Esophagus squamous epithelium (tissue), 5 donors: ENCODE measurements at places on chromosomes 2 and 18.

GRCh38 chr18:65955747-65956146 is 204.9 kb downstream of the CDH7 start:
- DNase-seq = no peak

DNA sequence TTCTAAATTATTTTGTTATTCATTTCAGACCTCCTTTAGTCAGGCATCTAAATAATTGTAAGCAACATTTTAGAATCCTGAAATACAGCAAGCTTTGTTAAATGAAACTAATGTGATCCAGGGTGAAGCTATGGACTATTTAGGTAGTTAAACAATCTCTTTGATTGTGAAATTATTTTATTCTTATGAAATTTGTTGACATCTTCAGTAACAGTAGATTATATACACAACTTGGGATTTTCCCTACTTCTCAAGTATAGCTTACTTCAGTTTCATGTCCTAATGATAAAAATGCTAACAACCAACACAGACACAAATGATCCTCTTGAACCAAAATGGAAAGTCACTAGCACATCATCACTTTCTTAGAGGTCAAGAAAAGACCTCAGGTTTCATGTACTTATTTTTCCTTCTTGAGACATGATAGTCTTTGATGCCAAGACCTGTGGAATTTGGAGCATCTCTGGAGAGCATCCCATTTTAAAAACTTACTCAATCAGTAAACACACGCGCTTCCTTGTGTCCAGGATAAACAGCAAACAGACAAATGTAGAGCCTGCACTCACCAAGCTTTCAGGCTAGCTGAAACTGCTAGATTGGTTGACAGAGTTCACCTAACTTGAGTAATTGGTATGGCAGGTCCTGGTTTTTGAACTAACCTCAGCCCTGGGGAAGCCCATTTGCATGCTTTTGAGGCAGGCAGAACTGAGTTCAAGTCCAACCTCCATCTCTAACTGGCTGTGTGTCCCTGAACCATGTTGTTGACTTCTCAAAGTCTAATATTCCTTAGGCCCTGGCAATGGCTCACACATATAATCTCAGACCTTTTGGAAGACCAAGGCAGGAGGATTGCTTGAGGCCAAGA is 47.8 kb downstream of the KCTD18 start:
- no peak for DNase-seq

- DNase-seq = no peak
Observed at GRCh38 chr2:84532291-84532690, 16.0 kb downstream of the DNAH6 start.

DNA sequence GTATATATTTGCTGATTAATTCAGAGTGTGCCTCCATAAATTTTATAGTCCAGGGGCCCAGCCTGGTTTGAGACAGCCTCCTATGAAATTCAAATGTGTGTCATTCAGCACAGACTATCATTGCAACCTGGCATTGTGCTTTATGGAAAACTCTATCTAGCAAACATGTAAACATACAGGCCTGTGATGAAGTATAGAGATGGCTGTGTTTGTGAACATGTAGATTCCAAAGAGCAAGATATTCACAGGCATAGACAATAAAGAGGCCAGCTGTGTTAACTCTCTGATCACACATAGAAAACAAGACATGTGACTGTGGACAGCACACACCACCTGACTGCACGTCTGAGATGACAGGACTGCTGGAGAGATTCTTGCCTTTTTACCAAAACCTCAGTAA is 297.9 kb downstream of the EN1 start:
- no peak for DNase-seq

DNA sequence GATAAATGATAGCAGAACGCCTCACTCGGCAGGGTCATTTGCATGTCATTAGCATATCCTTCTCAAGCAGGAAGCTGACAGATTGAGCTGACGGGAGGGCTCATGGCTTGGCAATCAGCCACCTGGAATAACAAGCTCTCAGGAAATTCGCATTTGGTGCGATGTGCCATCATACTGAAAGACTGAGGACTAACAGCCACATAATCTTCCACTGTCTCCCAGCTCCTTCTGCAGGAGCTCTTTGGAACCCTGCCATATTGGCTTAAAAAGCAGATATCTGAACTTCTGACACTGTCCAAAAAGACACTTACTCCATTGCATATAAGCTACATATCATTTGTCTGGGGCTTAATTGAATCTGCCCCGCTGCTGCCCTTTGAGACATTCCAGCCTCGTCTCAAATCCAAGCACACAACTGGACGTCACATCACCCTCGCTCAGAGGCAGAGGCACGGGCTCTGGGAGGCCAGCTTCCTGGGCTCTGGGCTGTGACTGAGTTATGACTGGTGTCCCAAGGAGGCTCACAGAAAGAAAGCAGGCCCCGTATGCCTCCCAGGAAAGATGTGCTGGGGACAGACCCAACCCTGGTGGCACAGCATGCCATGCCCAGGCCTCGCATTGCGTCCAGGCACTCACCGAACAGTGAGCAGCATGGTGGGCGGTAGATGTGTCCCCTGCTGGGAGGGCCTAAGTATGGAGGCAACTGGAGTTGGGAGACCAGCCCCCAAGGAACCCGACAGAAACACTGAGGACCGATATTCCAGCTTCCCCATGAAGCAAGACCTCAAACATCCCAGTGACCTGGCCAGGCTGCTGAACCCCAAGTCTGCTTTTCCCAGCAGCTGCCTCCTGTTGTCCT is 228.0 kb downstream of the ATAD2B start:
- DNase-seq = no peak

DNA sequence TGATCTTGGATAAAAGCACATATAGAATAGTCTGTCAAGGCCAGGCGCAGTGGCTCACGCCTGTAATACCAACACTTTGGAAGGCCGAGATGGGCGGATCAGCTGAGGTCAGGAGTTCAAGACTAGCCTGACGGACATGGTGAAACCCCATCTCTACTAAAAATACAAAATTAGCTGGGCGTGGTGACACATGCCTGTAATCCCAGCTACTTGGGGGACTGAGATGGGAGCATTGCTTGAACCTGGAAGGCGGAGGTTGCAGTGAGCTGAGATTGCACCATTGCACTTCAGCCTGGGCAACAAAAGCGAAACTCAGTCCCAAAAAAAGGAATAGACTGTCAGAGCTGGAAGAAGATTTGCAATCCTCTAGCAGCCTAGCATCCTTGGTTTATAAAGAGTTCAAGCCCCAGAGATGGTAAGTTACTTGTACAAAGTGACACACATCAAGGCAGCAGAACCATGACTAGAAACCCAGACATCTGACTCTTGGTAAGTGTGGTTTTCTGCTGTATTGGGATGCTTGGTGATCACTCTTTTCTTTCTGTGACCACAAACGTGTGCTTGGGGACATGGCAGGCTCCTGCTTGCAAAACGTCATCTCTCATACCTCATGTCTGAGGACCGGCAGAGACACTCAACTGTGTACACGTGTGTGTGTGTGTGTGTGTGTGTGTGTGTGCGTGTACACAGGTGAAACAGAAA is 69.0 kb downstream of the OSBPL6 start:
- DNase-seq = no peak

DNA sequence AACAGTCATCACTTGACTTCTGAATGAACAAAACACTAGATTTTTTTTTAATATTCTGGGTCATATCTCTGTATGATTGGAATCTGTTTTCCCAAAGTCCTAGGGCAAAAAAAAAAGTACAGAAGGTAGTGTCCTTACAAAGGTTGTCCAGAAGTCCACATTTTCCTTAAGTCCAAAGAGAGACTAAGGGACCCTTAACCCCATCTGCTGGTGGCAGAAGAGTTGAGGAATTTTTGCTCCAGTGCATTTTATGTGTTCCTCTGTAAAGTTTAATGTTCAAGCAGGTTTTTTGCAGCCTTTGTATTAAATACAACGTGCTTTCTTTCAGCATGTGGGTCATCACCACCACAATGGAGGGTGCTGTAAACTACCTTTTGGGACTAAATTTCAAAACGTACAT is 215.9 kb downstream of the SP3 start:
- DNase-seq = no peak

DNA sequence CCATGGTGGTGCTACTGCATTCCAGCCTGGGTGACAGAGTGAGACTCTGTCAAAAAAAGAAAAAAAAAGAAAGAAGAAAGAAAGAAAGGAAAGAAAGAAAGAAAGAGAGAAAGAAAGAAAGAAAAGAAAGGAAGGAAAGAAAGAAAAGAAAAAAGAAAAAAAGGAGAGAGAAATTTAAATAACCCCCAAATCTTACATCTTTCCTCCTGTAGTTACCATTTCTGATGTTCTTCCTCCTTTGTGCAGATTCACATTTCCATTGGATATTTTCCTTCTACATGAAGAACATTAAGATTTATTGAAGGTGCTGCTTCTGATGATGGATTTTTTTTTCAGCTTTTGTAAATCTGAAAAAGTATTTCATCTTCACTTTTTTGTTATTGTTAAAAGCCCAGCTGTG is 97.4 kb upstream of the TGFA start:
- no peak for DNase-seq

DNA sequence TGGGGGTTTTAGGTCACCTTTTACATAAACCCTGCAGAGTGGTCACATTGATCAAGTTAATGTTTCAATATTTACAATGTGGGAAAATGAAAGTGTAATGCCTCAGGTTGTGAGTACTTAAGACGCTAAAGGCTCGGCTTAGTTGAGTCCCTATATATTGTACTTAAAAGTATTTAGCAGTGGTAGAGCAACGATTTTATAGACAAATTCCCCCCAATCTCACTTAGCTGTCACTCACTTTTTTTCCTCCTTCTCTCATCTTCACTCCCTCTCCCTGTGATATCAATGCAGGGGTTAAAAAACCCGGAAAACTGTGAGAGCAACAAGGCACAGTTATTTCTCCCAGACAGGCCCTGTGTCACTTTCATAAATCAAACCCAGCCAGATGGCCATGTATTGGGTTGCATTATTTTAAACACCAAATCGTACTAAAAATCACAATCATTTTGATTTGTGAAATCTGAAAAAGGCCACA is 5.4 kb downstream of the POU3F3 start:
- no peak for DNase-seq

DNA sequence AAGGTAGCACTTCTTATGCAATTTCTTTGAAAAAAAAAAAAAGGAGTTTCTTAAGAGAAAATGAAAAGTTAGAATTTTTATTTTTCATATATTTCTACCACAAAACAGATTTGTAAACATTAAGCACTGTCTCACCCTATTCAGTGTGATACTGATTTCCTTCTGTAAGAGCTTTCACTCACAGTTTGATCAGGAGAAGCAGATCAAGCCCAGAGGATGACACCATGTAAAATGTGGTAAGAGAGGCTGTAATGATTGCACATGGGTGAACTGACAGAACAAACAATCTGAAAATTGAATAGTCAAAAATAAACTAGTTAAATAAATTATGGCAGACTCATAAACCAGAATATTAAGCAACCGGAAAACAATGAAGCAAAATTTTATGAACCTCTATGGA is 54.5 kb downstream of the MEMO1 start:
- no peak for DNase-seq

DNA sequence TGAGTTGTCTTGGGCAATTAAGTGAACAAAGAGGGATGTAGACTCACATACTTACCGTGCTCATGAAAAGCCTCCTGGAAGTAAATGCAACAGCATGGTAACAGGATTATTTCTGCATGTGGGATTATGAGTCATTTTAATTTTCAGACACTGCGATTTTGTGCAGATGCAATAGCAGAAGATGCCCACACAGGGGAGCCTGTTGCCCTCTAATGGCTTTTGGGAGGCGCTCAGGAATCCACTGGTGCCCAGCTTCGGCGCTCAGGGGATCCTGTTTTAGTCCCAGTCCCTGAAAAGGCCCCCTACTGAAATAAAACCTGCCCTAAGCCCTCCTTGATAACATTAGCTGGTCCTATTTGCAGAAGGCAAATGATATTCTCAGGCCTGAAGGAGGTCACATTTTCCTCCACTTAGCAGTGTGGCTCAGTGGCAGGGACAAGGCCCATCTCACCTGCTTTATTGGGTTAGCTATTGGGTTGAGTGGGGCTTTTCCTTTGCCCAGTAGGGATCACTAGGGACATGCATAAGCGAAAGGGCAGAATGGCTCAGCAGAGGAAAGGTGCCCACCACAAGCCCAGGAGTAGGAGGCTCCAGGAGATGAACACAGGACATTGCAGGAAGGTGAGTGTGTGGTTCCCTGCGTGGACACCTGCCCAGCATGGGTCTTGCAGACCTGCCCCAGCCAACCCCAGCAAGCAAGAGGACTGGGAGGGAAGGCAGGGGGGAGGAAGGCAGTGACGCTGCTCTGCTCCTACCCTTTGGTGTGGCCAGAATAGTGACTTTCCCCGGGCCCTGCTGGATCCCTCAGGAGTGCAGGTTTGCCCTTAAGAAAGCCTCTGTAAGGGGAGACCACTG is 26.5 kb upstream of the KCNS3 start:
- no peak for DNase-seq

DNA sequence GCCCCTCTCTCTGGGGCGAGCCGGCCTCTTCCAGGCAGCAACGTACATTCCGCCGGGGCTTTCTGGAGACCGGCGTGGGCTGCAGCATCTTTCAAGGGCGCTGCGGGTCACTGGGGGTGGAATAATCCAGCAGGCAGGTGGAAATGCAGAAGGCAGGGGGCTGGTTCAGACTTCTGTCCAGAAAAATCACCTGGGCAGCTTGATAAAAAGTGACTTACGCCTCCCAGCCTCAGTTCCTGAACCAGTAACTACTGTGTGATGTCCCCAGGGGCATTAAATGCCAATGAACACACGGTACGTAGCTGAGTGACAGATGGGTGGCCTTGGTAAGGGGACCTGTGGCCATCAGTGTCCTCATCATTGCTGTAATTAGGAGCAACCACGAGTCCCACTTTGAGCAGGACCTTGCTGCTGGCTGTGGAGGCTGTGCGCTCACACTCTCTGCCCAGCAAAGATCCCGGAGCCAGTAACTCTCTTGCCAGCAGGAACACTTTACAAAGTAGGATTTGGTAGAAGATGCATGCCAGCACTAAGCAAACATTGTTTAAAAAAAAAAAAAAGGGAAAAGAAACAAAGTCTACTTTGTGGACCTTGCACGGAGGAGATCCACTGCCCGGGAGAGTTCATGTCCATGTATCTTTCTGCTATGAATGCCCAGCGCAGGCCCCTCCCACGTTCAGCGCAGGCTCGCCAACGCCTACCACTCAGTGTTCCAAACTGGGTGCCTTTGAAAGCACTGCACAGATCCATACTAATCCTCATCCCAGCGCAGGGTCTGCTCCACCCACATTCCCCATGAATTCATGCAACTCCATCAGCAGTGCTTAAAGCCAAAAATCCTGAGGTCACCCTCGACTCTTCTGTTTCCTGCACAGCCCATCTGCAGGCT is 177.3 kb downstream of the HDAC4 start:
- no peak for DNase-seq

- DNase-seq = no peak
Observed at GRCh38 chr2:223197046-223197445, 145.1 kb downstream of the KCNE4 start.

DNA sequence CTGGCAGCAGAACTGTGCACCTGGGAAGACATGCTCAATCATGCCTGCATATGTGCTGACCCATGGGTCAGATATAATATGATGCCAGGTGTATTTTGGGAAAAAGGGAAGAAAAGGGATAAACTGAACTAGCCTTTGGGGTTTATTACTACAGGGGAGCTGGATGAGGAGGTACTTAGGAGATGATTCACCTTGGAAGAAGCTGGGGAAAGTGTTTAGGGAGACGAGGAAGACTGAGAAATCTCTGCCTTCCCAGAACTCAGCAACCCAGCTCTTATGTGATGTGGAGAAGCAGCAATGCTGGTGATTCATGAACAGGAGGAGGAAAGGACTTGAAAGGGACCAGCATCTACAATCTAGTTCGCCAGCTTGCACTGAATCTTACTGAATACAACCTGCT is 110.2 kb downstream of the BARD1 start:
- DNase-seq = no peak

- DNase-seq = no peak
Observed at GRCh38 chr2:224724331-224724730, 8.2 kb upstream of the CCDC195 start.
